ENCODE measurements at places on chromosomes 4 and X.

- DNase-seq, result no peak
Observed at GRCh38 chrX:23656684-23657083, 10.6 kb upstream of the PRDX4 start.

GRCh38 chrX:55030271-55031205 lies at the start of gene ALAS2:
Gene ALAS2 (minus strand): TSS chrX:55030977. CDS start chrX:55026000, 4,977 bp downstream.
- DNase-seq, result no peak

- peak; percentile 77 for DNase-seq
Observed at GRCh38 chr4:72969976-72970375, 99.5 kb downstream of the COX18 start.

DNA sequence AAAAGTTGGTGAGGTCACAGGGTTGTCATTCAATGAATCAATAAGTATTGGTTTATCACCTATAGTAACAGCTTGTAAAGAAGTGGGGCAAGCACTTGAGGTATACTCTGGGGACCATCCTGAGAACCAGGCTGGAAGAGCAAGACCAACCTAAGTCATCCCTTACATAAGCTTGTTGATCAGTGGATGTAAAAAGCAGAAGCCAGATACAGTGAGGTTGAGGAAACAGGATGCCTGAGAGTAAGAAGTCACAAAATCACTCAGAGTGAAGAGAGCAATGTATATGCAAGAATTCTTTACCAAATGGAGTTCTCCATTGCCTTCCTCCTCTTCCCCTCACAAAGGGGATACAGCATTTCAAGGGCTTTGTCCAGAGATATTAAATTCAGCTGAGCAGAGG lies 76.3 kb upstream of the PACRGL start:
- DNase-seq, result no peak

DNA sequence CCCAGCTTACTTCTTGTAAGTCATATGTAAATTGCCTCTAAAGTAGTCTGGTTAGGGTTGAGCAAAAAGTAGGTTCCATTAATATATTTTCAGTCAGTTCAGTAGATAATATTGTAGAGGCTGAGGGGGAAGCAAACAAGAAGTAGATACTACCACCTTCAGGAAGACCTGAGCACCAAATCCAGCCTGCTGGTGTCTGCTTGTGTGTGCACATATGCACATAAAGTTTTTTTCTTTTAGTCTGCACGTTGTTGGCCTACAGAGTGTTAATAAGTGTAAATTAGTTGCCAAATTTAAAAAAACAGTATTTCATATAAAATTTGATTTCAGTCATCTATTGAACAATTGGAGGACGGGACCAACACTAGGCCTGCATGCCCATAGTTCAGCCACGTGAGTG lies 76.7 kb downstream of the CCKAR start:
- no peak for DNase-seq

GRCh38 chr4:7183161-7183560 lies 9.2 kb upstream of the SORCS2 start:
- DNase-seq, result peak; percentile 2

- no peak for DNase-seq
Observed at GRCh38 chrX:63918611-63919010, 133.6 kb upstream of the ARHGEF9 start.

- DNase-seq, result no peak
Observed at GRCh38 chr4:36747277-36748129, 466.1 kb downstream of the DTHD1 start.

DNA sequence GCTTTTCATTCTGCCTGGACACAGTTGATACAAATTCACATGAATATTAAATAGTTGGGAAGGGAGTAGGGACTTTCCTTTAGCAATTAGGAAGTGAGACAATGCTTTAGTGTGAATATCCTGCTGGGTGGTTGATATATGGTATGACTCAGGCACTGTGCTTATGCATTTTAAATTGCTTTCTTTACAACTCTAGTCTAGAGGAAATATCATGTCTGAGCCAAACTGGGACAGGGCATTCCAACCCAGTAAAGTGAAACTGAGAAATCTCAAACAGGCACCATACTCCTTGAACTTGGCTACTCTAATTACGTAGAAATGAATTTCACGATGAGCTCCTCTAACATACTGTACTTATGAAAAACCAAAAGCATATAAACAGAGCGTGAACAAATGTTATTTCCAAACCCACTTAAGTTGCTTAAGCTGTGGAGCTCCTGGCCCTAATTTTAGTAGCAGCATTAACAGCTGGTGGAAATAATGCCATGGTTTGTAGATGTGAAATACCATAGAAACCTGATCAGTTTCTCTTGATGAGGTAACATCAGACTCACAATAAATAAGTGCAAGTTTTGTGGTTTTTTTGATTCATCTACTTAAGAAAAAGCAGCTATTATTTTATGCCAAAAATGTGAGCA lies 242.9 kb upstream of the GK2 start:
- no peak for DNase-seq

DNA sequence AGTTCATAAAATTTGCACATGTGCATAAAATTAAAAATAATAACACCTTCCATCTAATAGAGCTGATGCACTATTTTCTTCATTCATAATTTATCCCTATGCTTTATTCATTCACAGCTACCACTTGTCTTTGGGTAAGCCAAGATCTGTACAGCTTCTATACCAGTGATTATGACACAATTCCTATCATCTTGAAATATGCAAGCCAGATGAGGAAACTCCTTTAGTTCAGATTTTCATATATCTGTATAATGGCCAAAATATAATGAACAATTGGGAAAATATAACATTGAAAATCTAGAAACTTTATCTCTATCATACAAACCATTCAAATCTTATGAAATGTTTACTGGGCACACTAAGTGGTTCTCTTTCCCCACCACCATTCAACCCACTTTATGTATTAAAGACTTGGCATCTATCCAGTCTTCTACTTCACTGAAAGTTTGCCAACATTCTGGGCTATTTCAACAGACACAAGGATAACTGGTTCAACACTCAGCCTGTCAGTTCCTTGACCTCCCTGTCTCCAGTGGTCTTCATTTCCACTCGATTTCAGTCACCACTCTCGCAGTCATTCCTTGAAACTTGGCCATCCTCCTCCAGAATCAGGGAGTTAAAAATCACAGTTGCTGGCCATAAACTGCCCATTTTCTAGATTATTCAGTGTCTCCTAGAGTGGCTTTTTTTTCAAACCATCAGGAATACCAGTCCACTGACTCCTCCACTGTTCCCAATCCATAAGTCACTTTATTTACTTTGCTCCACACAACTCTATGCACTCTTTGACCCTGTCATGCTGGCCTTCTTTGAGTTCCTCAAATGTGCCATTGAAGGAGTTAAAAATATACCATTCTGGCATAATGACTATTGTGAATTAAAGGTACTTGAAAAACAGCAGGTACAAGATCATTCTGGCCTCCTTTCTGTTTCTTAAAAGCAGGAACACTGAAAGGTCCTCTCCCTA lies 85.5 kb downstream of the CAMK2D start:
- DNase-seq, result no peak

DNA sequence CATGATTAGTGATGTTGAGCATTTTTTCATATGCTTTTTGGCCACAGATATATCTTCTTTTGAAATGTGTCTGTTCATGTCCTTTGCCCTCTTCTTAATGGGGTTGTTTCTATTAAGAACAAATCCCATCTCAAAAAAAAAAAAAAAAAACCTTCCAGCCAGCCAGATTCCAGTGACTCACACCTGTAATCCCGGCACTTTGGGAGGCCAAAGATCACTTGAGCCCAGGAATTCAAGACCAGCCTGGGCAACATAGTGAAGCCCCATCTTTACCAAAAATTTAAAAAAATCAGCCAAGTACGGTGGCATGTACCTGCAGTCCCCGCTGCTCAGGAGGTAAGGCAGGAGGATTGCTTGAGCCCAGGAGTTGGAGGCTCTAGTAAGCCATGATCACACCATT lies 5.1 kb downstream of the RAB33B start:
- DNase-seq, result no peak

DNA sequence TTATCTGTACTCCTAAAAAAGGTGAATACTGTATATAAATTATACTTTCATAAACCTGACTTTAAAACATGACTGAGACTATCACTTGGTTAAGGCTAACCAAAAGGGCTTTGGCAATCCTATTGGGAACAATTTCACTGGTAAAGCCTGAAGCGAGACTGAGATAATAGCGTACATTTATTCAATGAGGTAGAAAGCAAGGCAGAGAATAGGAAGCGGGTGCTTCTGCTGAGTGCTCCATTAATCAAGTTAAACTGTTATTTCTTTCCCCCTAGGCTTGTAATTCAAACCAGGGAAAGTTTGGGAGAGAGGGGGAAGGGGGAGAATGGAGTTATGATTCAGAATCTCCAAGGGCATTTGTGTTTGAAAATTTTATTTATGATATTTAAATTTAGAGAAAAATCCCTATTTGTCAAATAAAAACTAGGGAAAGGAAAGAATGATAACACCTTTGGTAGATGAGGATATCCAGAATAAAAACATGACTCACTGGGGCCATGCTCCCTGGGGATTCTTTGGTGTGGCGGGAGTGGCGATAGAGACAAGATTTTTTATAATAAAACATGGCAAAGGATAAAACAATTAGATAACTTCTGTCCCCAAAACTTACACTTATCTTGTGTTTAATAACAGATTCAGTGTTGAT lies 34.6 kb upstream of the SORBS2 start:
- DNase-seq, result no peak
